CD4-positive, alpha-beta T cell treated with Interleukin-10 for 1 hour (primary cell): ENCODE measurements at places on chromosomes 5 and 9.

DNA sequence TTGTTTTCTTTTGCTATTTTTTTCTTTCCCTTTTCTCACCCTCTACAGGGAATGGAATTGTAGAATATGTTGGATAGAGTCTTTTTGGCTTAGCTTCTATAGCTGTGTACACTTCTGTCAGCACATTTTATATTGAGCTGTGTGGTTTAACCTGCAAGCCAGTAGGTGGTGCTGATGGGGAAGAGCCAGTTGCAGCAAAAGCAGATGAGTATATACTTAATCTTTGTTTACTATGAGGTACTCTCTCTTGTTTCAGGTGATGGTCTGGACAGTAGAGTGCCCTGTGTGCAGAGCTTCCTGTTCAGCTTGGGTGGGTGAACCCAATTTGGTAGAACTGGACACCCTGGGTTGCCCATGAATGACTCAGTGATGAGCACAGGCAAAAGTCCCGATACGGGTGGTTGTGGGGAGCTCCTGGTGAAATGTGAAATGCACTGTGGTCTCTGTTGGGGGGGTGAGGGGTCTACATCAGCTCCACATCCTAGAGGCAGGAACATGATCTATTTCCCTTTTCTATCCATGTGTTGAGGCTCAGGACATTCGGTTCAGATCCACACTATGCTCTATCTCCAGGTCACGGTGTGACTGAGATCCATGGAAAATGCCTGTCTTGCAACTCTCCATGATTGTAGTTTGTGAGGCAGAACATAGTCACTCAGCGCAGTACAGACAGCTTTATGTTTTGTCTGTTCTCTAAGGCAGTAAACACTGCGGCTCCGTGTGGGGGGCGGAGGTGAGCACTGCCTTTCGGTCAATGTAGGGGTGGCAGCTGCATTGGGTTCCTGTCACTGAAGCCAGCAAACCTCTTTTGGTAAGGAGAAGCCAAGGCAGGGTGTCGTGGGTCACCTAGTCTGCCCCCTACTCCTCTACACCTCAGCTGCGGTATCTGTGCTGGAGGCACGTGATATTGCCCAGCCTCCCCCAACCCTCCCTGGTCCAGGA is 353.2 kb downstream of the PRR16 start:
- DNase-seq = no peak

DNA sequence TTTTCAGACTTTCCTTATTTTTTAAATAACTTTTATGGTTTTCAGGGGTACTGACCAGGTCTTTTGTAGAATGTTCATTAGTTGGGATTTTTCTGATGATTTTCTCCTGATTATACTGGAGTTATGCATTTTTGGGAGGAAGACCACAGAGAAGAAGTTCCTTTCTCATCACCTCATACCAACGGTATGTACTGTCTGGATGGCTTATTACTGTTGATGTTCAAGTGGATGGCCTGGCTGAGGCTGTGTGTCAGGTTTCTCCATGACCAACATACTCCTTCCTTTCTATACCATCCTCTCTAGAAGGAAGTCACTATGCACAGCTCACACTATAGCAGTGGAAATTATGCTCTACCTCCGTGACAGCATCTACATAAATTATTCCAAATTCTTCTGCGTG is 71.1 kb upstream of the NR3C1 start:
- no peak for DNase-seq

- DNase-seq = no peak
Observed at GRCh38 chr5:140801494-140801841, 611 bp downstream of the PCDHA3 start.

GRCh38 chr5:126360467-126360866 is 62.7 kb upstream of the GRAMD2B start:
- no peak for DNase-seq

DNA sequence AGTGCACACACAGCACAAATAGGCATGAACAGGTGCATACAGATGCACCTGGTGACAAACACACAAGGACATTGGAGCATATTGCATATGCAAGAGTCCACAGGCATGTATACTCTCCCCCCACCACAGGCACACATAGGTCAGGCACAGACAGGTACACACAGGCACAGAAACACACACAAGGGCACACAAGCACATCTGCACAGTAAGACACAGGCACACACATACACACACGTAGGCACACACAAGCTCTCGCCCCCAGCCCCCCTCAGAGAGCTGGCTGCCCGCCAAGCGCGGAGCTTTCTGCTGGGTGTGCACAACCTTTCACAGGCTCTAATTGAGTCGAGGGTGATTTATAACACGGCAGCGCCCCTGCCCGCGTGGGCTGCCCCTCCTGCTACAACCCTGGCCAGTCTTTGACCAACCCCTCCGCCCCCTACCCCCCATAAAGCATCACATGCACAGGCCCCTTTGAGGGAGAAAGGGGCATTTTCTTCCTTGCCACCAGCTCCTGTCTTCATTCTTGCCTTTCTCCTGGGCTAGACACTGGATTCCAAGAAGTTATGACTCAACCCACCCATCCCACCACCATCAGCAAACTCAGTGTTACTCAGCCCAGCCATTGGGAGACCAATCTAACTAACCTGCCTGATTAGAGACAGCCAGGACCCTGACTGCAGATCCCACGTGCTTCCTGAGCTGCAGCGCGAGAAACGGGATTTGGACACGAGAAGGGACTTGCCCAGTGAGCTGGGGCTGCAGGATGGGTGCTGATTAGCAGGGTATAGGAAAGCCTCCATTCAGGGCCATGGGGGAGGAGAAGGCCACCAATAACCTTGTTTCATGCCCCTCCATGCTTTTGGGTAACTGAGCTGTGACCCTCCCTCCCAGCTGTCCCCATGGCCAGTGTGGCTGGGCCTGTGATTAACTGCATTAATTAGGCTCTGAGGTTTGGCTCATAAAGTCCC is 42.8 kb upstream of the PSD2 start:
- DNase-seq = no peak

DNA sequence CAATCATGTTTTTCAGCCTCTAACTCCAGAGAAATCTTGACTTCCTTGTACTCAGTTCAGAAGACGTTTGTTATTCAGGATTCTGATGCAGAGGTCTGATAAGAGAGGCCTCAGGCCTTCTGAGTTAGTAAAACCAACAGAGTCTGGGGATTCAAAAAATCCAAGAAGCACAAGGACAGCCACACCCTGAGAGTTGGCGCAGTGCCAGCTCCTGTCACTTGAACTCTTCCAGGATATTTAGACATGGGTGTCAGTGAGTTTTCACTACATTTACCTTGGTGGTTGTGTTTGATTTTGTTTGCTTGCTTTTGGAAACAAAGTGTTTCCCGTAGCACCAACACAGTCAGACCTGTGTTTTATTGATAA is 41.6 kb upstream of the PDE8B start:
- DNase-seq = no peak

DNA sequence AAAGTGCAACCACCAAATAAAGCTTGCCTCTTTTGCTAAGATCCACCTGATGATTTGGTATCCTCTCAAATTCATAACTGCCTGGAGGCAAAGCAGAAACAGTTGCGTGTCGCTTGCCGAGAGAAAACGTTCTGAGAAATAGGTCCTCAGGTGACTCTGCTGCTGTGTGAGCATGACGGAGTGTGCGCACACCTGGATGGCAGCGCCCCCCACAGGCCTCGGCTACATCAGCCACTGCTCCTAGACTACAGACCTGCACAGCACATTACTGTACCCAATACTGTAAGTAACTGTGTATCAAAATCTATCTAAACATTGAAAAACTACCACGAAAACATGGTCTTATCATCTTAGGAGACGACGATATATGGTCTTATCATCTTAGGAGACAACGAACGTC is 87.4 kb downstream of the CAMSAP1 start:
- DNase-seq = no peak

DNA sequence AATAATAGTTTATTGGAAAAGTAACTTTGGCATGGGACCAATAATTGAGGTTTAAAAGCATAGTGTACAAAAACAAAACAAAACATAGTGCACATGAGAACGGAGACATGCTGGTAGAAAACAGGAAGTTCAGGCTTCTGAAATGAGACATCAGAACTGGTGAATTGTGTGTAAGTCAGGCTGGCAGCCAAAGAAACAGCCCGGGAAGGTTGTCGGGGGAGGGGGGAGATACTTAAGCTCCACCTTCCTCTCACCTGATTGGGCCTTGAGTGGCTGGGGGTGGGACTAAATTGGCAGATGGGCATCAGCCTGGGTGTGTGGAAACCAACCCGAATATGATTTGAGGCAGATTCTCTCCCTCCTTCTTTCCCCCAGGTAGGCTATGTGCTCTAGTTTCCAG is 256.3 kb downstream of the SMARCA2 start:
- DNase-seq = peak; percentile 6

DNA sequence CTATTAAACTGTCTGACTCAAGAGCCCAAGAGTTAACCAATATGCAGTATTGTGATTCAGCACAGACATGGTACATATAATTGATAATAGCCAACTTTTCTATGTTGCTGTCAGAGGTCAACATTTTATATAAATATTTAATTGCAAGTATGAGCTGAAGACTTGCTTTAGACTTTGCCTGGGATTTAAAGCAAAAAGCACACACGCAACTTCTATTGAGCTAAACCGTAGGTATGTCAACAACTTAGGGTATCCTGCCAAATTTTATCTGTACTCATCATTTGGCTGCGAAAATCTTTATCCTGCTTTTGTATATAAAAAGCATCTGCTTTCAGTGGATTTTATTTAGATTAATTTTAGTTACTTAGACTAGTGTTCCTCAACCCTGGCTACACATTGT is 27.4 kb downstream of the UHRF2 start:
- DNase-seq = no peak

- no peak for DNase-seq
Observed at GRCh38 chr5:83000428-83000827, 76.8 kb downstream of the TMEM167A start.

DNA sequence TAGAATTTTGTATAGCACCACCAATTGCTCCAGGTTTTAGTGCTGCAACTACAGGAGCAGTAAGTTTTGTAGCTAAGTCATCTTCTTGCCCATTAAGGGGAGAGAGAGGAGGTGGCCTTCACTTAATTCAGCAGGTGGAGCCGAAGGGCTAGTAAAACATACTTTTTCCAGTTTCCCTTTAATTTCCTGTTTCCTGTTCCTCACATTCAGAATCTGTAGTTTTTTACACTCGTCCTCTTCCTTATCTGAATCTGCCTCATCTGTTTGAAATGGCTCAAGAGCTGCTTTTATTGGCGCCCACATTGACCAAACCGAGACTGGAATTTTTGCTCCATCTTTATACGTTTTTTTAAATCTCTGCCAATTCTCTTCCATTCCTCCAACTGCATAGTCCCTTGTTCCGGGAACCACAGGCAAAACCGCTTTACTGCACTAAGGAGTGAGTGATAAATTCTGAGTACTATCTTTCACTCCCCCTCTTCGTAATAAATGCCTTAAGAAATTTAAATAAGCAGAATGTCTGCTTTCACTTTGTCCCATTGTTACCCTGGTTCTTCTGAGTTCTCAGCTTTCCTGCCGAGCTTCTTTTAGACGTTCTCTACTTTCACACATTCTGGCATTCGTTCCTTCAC is 133.9 kb downstream of the DROSHA start:
- no peak for DNase-seq

DNA sequence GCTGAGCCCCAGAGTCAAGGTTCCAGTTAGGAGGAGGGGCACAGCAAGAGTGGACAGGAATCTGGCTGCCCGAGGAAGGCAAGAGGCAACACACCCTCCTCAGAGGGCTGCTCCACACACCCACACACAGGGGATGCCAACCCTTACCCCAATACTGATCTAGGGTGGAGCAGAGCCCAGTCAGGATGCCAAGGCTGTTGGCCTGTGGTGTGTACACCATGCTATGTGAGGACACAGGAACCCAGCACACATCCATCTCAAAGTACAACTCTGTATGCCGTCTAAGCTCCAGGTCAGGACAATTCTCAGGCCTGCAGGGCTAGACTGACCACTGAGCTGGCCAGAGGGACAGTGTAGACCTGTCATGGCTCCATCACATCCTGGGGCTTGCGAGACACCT is 2.6 kb downstream of the SEPTIN8 start:
- DNase-seq = no peak

DNA sequence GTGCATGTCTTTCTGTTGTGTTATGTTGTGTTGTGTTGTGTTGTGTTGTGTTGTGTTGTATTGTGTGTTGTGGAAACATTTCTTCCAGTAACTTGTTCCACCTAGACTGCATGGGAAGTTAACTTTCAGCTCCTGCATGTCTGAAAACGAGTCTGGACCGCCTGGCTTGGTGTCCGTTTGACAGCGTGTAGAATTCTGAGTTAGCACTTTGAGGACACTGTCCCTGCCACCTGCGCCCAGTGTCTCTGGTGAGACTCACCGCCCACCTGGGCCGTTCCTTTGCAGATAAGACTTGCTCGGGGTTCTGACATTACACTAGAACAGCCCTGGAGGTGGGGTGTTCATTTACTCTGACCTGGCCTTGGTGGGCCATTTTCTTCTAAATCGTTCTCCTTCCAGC is 42.0 kb downstream of the WNK2 start:
- DNase-seq = no peak

DNA sequence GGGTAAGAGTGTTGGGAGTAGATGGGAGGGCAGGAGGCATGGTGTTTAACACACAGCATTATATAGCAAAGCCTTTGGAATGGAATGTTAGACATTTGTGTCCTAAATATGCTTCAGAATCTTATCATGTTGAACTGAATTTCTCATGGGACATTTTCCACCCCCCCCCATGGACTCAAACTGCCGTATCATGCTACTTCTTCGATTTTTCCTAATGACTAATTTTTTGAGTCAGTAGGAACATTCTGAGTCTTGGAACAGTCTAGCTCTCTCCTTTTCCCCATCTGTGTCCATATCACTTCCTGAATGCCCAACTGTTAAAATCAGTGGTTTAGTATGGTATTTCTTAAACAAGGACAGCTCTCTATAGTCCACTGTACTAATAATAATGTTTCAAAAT is 380.6 kb downstream of the TLE4 start:
- DNase-seq = no peak

GRCh38 chr9:99231711-99232110 is 9.6 kb downstream of the SEC61B start:
- peak; percentile 23 for DNase-seq

DNA sequence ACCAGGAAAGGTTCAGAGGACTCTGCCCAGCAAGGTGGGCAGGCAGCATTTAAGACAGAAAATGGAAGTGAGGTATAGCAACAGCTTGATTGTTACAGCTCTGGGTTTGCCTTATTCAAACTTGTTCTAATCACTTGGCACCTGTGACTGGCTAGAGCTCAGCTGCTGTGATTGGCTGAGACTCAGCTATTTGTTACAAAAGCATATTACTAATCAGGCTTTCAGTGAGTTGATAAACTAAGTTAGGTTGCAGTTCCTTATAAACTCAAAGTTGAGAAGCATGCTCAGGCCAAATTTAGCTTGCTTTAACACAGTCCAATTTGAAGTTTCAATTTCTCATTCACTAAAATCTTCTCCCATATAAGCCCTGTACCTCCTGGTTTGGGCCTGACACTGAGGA is 56.3 kb downstream of the GDA start:
- no peak for DNase-seq

GRCh38 chr5:170491479-170491878 is 12.3 kb upstream of the KCNIP1 start:
- DNase-seq = no peak

DNA sequence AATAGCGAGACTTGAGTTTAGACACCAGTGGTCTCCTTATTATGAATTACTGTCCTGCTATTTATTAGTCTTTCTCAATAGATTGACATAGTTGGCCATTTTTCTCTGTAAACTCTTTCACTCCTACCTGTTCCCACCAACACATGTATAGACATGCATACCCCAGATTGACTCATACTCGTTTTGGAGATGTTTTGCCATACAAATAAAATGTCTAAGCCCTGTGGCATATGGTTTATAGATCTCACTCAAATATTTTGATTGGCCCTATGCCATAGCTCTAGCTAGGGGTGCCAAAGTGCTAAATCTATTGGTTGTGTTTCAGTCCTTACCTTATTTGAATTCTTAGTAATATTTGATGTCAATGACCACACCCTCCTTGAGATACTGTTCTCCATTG is 42.3 kb downstream of the CAMK4 start:
- DNase-seq = no peak
